ENCODE measurements at places on chromosomes 5 and 9.

GRCh38 chr5:139855946-139856540 lies 60.4 kb downstream of the PSD2 start:
- no peak for DNase-seq

DNA sequence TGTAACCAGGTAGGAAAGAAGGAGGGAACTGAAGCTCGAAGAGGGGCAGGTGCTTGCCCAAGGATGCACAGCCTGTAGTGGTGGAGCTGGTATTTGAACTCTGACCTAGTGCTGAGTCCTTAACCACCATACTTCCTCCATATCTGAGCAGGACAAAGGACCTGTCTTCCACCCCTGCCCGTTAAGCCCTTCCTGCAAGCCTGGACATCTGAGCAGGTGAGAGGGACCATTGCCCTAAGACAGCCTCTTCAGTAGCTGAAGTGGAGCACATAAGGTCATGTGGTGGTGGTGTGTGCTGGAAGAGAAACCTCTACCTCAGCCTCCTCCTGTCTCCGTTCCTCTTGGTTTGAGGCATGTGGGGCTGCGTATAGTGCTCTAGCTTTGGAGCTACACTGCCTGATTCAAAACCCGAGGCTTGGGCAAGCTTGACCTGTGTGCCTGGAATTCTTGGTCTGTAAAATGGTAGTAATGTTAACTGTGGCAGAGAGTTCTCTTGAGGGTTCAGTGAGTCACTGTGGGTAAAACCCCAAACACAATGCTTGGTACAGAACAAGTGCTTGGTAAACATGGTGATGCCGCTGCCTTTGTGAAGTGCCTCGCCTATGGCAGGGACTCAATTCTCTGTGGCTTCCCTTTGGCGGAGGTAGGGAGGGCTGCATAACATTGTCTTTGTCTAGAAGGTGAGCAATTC lies 7.4 kb downstream of the GALNT10 start:
- peak; percentile 85 for DNase-seq

DNA sequence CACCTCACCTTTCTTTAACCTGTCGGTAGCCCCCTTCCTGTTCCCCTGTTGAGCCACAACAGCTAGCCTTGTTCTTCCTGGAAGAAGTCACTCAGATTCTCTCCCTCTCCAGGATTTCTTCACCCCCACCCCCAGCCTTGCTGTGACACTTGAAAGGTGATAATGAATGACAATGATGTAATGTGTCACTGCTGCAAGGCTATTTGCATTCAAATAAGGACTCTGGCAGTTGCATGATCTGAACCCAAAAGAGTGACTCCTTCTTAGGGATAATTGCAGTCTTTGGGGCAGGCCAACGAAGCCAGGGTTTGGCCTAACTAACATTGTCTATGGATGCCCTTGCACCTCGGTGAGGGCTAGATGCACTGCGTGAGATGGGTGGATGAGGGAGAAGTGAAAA lies 154.4 kb upstream of the CLINT1 start:
- DNase-seq, result no peak

- no peak for DNase-seq
Measured at GRCh38 chr5:115298811-115299210, 2.4 kb upstream of the CCDC112 start.

DNA sequence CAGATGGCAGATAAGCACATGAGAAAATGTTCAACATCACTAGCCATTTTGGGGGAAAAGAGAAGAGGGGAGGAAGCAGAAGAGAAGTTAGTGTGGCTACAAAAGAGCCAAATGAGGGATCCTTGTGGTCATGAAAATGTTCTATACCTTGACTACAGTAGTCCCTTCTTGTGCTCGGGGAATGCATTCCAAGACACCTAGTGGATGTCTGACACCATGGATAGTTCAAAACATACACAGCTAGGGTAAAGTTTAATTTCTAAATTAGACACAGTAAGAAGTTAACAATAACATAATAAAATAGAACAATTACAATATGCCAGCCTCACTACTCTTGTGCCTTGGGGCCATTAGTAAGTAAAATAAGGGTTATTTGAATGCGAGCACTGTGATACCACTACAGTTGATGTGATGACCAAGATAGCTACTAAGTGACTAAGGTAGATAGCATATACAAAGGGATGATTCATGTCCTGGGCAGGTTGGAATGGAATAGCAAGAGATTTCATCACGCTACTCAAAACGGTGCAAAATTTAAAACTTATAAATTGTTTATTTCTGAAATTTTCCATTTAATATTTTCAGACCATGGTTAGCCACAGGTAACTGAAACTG lies 344.1 kb downstream of the NR2F1-AS1 start:
- no peak for DNase-seq

DNA sequence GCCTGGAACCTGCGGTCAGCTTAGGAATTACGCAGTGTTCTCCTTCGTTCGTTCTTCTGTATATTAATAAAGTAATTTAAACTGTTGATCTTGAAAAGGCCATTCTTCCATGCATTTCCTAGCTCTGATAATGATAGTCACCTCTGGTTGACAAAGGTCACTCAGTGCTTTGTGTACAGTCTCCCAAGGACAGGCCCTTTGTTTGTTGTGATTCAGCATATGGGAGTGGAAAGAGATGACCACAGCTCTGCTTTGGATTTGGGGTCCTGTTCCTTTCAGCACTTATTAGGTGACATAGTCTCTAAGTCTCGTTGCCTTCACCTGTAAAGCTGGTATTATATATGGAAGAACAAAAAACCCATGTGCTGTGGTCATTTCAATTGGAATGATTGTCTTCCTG lies 39.6 kb downstream of the RAD23B start:
- DNase-seq, result no peak

DNA sequence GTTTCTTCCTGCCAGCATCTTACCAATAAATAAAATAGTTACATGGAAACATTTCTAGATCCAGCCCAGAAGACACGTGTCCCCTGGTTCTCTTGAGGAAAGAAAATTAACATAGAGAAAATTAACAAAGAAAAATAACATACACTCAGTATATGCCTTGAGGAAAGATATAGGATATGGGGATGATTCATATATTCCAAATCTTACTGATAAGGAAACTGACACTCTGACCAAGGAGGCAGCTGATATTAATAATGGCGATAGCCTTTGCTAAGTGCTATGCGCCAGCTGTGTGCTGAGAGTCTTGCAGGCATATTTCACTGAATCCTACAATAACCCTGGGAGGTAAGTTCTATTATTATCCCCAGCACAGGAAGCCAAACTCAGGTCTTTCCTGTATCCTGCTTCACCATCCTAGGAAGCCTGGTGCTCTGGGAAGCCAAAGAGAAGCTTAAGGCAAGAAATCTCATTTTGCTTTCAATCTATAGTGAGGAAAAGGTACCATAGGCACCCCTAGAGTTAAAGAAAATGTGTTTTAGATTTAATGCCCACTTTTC lies 302.7 kb upstream of the NREP start:
- no peak for DNase-seq

GRCh38 chr5:116130471-116130870 lies 45.6 kb downstream of the COMMD10 start:
- no peak for DNase-seq

- no peak for DNase-seq
Measured at GRCh38 chr5:129137637-129138036, 43.1 kb downstream of the ISOC1 start.

Measured in stimulated activated CD4-positive, alpha-beta T cell treated with anti-CD3 and anti-CD28 coated beads, Interleukin-1b, Interleukin-23, amount 100 ng/mL, for 48 hours (primary cell).